ENCODE measurements at places on chromosomes 2 and 18.

DNA sequence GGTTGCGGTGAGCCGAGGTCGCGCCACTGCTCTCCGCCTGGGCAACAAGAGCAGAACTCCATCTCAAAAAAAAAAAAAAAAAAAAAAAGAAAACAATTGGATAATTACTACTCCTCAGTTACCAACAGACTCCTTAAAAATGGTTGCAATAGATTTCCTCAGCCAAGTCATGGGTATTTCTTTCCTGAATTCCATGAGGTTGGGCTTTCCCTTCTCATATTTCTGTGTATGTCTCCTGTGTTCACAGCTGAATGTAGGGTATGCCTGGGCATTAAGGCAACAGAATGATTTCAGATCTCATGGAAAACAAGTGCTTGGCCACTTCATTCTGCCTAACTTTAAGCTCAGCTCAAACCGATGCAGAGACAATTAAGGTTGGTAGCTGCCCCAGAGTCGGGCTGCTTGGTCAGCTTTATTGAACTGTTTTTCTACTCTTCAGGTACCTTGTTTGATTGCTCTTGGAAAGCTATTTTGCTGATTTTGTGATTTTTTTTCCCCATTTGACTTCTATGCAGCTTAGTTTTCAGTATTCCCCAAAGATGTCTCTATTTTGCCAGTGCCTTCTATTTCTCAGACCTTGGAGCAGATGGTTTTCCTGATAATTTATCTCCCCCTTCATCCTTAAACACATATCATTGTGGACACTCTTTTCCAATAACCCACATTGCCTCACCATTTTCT, 24.8 kb downstream of the KIF5C start:
- no peak for DNase-seq

DNA sequence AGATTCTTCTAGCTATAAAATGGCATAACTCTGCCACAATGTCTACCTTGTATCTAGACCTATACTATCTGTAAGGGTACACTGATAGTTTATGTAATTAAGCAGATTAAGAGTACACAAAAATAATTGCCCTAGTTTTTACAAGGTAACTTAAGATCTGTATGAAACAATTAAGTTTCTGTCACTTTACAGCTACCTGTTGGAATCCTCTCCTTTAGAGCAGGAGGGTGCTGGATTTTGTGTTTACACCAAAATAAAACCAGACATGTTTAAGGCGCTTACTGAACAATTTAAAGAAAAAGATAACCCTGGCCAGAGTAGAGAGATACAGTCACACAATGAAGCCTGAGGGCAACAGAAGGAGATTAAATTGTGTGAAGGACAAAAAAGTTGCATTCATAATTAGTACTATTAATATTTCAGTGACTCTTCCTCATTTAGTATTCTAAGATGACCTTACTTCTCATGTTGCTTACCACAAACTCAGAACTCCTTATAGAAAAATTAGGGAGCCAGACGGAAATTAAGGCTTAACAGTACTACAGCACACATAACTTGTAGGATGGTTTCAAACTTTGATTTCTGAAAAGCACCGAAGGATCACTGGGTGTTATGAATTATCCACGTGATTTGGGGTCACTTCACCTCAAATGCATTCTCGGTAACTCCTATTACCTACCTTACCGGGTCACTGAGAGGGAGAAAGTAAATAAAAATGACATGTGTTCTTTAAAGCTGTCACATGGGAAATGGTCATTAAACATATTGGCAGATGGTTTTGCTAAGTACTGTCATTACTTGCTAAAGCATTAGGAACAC, 1.0 kb downstream of the DARS1 start:
- DNase-seq = no peak

DNA sequence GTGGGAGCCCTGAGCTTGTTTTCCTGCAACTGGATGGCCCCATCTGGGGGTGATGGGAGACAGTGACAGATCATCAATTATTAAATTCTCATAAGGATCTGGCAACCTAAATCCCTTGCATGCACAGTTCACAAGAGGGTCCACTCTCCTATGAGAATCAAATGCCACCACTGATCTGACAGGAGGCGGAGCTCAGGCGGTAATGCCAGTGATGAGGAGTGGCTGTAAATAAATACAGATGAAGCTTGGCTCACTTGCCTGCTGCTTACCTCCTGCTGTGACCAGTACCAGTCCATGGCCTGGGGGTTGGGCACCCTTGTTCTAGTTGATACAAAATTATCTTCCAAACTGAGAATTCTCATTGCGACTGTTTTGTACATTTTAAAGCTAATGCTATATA, 258.6 kb downstream of the CTNNA2 start:
- no peak for DNase-seq

DNA sequence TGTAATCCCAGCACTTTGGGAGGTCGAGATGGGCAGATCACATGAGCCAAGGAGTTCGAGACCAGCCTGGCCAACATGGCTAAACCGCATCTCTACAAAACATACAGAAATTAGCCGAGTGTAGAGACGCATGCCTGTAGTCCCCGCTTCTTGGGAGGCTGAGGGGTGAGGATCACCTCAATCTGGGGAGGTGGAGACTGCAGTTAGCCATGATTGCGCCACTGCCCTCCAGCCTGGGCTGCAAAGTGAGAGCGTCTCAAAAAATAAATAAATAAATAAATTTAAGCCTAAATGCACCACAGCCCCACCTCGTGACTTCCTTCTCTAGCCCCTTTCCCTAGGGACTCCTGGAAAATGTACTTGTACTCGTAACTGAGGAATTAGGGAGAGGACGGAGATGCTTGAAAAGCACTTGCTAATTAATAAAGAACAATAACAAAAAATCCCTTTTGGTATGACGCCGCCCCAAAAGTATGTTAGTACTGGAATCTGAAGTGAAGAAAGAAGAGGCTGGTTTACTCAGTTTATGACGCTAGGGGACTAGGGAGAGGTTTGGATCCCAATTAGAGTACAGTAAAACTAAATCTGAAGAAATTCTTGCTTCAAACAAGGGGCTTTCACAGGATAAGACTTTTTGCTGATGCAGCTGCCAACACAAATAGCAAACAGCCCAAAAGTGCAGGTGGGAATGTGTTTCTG, 887 bp upstream of the ZNF396 start:
- DNase-seq = no peak

Measured in posterior cingulate gyrus (tissue), 11 donors.